DMS 273 treated with DMSO at 0.1 percent for 48 hours (cell line): ENCODE measurements at places on chromosomes 7 and 10.

DNA sequence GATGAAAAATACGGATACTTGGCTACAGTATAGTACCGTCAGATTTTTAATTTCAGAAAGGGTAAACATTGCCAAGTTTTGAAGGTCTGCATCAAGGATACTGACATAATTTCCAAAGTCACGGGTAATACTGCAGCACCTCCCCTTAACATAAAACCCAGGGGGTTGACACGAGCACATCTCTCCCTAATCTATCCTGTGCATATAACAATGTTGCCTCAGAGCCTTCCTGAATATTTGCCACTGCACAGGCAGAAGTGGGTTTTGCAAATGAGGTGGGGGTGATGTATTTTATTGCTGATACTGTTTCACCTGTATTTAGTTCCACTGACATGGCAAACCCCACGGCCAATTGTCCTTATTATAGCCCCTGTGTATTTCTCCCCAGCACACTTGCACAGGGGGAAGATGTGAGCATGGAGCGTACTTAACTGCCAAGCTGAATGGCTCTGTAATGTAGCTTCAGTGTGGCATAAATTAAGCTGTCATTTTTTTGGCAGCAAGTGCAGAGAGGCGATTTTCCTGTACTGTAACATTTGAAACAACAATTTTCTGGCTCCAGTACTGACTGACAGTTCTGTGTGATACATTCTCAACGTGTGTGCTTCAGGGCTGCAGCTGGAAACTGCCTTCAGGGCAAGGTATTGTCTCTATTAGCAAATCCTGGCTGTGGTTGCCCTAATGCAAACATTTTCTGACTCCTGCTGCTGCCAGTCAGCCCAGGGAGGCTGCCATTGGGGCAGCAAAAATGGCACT, 299.6 kb upstream of the SP4 start:
- DNase-seq: no peak

DNA sequence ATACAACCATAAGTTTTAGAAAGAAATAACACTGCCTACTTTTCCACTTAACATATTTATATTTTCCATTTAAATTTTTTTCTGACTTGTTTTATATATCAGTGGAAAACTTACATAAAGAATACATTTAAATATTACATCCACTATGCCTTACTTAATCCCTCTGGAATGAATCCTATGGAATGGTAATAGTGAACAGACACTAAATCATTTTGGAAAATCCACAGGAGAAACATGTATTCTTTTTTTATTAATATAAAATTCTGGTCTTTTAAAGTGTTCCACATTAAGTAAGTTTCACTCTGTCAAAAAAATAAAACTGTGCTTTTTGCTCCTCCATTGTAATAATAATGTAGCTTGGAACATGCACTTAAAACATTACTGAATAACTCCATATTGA, 236.8 kb upstream of the LRRN3 start:
- no peak for DNase-seq

DNA sequence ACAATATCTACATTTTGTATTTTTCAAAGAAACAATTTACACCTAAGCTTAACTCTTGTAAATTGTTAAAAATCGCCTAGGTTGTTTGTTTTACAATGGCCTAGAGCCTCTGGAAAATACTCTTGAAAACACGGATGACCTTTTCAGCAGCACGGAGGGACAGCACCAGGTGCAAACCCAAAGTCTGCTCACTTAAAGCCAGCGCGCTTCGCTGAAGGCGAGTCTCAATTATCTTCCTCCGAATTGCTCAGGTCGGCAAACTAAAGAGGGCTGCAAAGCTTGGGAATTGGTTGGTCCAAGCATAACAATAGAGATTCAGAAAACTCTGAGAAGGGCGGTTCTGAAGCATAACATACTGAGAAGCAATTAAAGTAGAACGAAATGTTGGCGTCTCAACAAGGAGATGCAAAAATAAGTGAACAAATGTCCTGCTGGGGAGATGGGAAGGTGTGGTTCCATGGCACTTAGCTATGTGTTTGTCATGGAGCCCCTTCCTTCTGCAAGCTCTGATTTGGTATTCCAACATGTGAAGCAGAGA, 139.9 kb upstream of the PITRM1 start:
- no peak for DNase-seq

DNA sequence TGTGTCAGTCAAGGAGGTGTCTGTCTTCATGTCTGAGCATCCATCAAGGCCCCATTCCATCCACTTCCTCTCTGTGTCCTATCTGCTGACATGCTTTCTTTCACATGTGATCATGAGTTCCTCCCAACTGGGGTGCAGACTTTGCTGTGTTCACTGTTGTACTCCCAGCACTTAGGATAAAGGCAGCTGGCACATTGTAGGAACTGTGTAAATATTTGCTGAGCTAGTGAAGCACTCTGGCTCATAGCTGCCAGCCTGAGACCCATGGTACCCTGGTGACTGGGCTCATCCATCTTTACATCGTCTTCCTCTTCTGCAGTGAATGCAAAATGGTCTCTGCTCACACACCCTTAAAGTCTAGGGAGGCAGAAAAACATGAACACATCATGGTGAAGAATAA, 242.2 kb upstream of the IGFBP3 start:
- DNase-seq: no peak

DNA sequence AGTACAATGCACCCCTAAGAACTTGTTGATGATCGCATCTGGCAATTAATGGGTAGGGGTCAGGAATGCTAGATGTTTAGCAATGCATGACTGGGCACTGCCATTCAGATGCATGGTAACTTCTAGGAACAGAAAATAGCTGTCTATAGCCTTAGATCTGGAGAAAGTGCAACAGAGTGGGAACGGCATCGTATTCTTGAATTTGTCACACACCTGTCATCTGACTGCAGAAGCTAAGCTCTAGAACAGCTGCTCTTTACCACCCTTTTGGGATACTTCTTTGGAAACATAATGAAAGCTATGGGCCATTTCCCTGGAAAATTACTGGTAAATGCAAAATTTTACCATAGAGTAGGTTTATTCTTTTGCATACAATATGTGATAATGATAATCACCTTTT, 118.1 kb downstream of the SLC25A13 start:
- DNase-seq: no peak

DNA sequence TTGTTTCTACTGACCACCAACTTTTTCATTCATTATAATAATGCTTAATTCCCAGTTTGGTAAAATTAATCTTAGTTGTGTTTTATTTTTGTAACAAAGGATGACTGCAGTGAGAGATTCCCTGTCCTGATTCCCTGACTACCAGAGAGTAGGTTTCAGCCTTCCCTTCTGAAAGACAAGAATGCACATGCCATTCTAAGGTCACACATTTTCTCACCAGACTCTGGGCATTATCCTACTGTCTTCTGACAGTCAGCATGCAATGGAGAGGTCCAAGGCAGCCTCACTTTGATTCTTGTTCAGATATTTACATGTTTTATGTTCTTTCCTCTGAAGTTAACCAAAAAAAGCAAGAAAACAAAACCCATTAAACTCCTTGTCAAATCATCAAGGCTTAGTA, 372.7 kb upstream of the CDC14C start:
- no peak for DNase-seq

GRCh38 chr7:39306016-39306570, 260.1 kb upstream of the YAE1 start:
- DNase-seq: no peak

- DNase-seq: no peak
Observed at GRCh38 chr7:157309988-157310668, 26.7 kb upstream of the DNAJB6 start.

DNA sequence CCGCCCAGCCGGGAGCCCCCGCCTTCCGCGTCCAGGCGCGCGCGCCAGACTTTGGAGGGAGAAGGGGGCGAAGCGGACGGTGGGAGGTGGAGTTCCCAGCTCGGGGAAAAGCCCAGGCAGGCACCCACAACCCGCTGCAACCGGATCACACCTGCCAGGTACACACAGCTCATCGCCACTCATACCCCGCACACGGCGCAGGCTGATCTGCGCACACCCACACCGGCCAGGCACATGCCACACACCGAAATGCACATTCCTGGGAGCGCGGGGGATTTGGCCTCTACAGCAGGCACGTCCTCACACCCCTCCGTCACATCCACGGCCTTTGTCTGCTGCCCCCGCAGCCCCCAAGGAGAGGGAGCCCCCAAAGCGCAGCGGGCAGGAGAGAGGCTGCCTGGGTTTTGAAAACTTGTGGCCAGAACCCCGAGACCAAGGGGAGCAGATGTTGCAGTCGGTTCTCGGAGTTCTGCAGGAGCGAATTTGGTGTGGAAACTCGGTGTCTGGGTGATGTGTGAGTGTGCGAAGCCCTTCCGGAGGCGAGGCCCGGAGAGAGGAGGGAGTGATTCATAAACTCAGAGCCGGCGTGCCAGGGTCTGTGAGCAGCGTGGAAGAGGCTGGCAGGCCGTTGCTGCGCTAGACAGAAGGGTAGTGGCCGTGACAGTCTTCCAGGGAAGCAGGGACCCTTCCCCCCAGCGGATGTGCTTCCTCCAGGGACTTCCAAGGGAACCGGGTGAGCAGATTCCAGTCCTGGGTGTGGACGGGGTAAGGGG, 734 bp downstream of the CHST3 start:
- no peak for DNase-seq

GRCh38 chr7:112929421-112929820, 139.2 kb upstream of the TMEM168 start:
- no peak for DNase-seq

GRCh38 chr7:134051020-134051419, 76.1 kb upstream of the LRGUK start:
- no peak for DNase-seq

- DNase-seq: no peak
Observed at GRCh38 chr7:47591655-47592572, 10.0 kb upstream of the TNS3 start.

DNA sequence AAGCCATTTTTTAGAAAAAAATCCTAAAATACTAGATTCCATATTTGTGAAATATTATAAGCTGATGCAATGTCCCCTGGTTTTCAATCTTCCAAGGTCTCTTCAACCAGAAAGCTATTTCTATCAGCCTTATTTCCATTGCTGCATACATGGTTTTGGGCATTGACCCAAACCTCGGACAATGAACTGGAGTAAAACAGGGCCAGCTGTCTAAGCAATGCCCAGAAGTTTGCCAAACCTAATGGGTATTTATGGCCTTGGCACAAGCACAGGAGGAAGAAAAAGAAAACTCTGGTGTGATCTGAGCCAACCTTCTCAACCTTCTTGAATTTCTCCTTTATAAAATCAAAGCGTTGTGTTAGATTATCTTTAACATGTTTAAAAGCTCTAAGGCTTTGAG, 402.3 kb downstream of the DNAJB9 start:
- DNase-seq: peak; percentile 12

- no peak for DNase-seq
Observed at GRCh38 chr10:132229834-132230556, 43.2 kb downstream of the DPYSL4 start.

- DNase-seq: no peak
Observed at GRCh38 chr7:134771889-134772288, 7.5 kb upstream of the CALD1 start.

- no peak for DNase-seq
Observed at GRCh38 chr10:96651998-96652431, 65.2 kb upstream of the TM9SF3 start.

GRCh38 chr10:24722131-24722675, 1.5 kb downstream of the ARHGAP21 start:
- DNase-seq: no peak

DNA sequence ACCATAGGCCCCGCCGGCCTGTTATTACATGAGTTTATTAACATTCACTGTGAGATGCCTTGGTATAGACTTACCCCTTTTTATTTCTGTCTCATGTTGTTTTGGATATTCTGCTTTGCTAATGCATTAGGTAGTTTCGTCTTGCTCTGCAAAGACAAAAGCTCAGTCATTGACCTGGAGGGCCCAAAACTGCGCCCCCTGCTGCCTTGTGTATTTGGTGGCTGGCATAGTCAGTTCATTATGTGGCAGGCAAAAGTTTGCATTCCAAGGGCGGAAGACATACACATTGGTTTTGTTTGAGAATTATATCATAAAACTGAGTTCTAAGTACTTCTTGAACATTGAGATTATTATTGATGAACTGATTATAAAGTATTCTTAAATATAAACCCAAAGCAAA, 372.5 kb downstream of the SDK1 start:
- no peak for DNase-seq

DNA sequence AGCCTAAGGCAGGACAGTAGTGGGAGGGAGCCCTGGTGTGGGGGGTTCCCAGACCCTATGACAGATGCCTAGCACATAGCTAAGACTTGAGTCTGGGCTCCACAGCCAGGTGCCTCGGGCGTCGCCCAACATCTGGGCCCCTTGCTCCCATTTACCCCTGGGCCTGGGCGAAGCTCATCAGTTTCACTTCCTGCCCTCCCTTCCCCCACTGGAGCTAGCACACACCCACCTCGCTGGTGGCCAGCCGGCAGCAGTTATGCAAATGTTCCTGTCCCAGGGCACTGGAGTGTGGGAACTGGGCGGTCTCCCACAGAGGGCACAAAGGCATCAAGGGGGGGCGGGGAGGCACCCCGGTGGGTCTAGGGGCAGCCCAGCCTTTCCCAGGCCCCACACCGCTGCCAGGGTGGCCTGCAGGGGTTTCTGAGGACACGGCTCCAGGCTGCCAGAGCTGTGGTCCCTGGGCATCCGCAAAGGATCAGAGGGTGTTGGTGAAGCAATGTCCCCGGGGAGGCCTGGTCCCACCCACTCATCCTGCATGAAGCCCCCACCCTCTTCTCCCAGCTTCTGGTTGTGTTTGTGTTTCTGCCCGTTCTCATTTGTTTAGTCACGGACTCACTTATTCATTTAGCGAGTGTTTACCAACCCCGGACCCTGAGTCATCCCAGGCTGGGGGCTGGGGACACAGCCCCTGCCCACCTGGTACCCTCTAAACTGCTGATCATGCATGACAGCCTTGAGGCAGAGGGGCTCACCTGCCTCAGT, 20.4 kb downstream of the SH2B2 start:
- DNase-seq: no peak

GRCh38 chr10:48523212-48523819, 81.6 kb downstream of the ARHGAP22 start:
- DNase-seq: no peak

DNA sequence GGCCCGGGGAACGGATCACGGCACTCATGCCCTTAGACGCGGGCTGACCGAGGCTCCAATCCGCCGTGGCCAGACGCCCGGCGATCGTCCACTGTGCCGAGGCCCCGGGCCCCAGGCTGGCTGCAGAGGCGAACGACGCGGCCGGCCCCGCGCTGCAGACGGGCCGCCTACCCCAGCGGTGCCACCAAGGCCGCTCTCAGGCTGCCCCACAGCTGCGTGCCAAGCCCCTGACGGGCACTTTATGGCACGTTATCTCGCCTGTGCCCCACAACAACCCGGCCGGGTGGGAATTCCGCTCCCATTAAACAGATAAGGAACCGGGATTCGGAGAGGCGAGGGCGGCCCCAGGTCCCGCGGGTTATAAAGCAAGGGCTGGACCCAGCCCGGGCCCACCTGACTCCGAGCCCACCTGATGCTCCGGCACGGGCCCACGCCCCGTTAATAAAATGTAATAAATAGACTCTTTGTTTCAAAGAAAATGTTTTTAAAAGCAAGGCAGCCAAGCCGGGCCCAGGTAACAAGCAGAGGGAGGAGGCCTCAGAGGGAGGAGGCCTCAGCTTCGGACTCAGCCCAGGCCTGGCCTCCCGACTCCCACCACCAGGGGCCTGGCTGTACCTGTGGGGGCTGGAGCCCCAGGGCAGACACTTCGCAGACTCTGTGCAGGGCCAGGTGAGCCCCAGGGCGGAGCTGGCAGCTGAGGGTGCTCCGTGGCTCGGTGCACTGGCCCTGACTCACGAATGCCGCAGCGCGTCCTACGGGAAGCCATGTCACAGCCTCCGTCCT, 79.7 kb downstream of the FOXL3 start:
- DNase-seq: no peak
